ENCODE measurements at places on chromosomes 4 and X. TPM values are rescaled to one million over a fixed set of nuclear protein-coding genes. Genes with fewer than 3 reads are reported as not detected.

The UBL4A gene
- polyA plus RNA-seq, result 35.2 TPM

The TCP11X2 gene
- polyA plus RNA-seq, result not detected

The SPANXC gene
- polyA plus RNA-seq, result not detected

GRCh38 chr4:103405415-103405814 lies 207.3 kb upstream of the CENPE start:
- no peak for DNase-seq

DNA sequence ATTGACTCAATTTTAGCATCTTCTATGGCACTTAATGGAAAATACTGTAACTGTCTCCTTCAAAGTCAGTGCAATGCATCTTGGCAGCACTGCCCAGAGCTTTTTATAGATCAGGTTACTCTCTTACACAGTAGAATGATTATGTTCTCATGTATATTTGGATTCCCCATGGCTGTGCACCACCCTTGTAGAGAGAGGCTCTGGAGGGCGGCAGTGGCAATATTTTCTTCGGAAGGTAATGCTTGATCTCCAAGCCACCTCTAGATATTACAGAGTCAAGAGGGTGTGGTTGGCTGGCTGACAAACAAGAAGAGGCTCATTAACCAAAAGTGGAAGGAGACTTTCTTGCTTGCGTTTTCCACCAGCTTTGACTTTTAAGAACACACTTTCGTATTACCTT lies 72.8 kb upstream of the ARSJ start:
- no peak for DNase-seq

- no peak for DNase-seq
These were observed 62.9 kb downstream of the FGF13 start for GRCh38 chrX:138648568-138648967.

GRCh38 chrX:68936126-68936525 lies 107.3 kb downstream of the EFNB1 start:
- DNase-seq, result no peak

GRCh38 chrX:14546190-14546589 lies 16.9 kb downstream of the GLRA2 start:
- no peak for DNase-seq

GRCh38 chrX:147884958-147885357 lies 26.8 kb upstream of the FMR1 start:
- DNase-seq, result no peak

- peak; percentile 67 for DNase-seq
These were observed 23.8 kb upstream of the ARHGAP10 start for GRCh38 chr4:147707892-147708672.

DNA sequence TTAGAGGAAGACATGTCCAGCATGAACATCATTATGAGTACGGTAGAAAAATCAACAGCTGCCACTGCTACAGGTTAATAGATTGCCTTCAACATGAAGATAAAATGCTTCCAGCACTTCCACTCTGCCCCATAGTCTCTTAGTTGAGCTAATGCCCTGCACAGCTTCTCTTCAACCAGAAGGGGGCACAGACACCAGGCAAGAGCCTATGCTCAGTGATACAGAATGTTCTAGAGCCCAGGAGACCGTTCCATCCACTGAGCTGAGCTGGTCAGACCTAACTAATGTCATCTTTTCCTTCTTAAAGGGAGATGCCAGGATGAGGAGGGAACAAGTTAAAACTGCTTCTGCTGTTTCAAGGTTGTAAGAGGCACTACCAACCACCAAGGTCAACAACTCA lies 42.2 kb downstream of the SMIM10L2A start:
- no peak for DNase-seq

DNA sequence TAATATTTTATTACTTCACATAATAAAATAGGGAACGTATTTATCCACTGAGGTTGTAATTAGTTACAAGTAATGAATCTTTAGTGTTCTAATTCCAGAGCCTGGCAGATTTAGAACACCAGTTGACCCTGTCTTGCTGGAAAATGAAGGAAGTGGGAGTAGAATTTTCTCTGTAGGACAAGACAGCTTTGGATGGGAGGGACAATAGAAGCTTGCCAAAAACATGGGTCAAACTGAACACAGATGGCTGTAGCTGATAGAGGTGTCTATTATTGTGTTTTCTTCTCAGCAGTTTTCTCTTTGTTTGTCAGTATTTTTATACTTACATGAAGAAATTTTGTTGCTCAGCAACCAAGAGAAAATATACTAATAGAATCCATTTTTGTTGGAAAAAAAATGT lies 20.2 kb downstream of the FAT4 start:
- DNase-seq, result peak; percentile 57

DNA sequence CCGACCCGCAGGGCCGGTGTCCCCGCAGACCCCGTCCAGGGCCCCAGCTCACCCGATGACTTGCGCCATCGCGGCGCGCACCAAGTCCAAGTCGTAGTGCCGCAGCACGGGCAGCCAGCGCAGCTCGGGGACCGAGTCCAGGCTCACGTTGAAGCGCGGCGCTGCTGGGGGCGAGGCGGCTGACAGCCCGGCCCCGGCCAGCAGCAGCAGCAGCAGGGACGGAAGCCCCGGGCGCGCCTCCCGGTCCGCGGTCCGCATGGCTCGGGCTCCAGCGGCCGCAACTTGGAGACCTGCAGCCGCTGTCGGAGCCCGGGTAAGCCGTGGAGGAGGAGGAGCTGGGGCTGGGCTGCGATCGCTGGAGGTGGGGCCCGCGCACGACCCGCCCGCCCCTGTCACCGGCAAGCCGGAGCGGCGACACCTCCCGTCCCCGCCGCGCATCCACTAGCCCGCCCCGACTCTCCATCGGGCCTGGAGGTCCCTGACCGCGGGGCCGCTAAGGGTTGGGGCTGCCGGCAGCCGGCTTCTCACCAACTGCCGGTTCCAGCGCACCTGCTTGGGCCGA lies at the start of gene NAAA:
TSS of gene NAAA (minus strand) at position 322 of the 562 bp plus-strand sequence. CDS start at position 258, 64 bp downstream.
- DNase-seq, result peak; percentile 97

GRCh38 chrX:71534773-71535544 lies 2.1 kb downstream of the OGT start:
- DNase-seq, result no peak
